ENCODE measurements at places on chromosomes 2 and 18.

- DNase-seq: no peak
These were observed 204.6 kb downstream of the CTNNA2 start for GRCh38 chr2:79717364-79718007.

GRCh38 chr2:72147303-72147971 is at the start of gene CYP26B1:
Gene CYP26B1 (minus strand): TSS chr2:72147862. CDS start chr2:72147834, 28 bp downstream.
- no peak for DNase-seq

DNA sequence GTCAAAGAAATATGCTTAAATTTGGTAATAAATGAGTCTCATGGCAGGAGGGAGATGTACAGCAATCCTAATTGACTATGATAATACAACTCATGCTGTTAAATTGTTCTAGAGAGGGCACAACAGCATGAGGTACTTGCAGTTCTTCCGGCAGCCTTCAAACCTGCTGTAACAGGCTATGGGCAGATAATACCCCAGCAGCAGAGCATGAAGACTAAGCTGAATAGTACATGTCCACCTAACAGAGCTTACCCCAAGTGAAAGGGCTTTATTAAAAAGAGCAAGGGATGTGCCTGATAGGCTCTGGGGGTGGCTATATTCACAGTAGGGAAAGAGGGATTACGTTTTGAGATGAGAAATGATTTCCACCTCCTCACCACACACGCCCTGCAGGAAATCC is 28.9 kb downstream of the MRO start:
- no peak for DNase-seq

- DNase-seq: no peak
These were observed 90.3 kb downstream of the PIK3C3 start for GRCh38 chr18:42045346-42045745.

DNA sequence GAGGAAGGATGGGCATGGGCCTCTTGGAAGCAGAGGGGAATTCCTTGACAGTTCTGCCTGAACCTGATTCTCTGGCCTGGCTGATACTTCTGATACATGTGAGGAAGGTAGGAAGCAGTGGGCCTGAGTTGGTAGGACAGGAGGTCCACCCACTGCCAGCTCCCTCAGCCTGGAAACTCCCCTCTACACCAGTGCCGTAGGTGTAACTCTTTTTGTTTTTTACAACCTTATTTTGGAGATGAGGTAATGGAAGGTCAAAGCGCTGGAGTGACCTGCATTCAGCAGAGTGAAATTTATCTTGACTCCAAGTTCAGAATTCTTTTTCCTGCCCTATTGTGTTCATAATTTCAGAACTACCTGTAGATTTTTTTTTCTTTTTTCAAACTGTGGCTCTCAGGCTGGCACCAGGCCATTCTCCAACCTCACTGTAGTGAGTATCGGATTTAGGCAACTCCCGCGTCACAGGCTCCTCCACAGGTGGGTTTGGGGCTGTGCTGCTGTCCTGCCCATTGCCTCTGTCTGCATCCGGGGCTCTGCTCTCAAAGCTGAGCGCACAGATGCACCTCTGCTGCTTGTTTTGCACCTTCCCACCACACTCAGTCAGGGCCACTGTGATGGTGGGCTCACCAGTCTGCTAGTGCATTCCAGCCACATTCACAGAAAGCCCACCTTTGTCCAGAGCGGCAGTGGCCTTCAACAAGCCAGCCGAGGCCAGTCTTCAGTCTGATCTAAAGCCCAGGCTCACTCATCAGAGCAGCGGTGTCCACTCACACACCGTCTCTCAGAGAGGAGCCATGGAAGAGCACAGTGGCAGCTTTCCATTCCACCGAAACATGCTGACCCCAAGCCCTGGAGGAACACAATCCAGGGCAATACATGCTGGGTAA is 87.2 kb downstream of the UXS1 start:
- DNase-seq: no peak

DNA sequence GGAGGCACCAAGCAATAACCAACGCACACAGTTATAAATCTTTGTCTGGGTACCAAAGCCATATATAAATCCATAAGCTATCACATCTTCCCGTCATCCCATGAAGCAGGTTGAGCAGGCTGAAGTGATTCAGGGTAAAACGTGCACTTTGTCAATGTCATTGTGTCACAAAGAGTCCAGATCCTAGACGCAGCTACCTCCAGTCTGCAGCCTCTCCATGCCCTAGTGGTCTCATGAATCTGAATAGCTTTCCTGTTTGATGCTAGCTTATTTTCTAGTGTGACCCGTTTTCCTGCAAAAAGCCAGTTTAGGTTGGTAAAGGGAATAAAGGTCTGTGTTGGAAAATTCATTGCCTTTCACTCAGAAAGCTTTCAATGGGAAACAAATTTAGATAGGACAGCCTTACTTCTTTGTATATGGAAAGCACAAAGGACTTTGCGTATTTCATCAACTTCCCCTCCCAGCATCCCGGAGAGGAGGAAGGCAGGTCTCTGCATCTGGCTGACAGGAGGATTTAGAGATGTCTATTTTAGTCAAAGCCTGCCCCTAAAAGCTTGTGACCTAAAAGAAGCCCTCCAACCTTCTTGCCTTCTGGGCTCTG is 222.3 kb upstream of the ARL4C start:
- no peak for DNase-seq

- no peak for DNase-seq
These were observed 1.6 kb upstream of the SESTD1 start for GRCh38 chr2:179266271-179266670.

DNA sequence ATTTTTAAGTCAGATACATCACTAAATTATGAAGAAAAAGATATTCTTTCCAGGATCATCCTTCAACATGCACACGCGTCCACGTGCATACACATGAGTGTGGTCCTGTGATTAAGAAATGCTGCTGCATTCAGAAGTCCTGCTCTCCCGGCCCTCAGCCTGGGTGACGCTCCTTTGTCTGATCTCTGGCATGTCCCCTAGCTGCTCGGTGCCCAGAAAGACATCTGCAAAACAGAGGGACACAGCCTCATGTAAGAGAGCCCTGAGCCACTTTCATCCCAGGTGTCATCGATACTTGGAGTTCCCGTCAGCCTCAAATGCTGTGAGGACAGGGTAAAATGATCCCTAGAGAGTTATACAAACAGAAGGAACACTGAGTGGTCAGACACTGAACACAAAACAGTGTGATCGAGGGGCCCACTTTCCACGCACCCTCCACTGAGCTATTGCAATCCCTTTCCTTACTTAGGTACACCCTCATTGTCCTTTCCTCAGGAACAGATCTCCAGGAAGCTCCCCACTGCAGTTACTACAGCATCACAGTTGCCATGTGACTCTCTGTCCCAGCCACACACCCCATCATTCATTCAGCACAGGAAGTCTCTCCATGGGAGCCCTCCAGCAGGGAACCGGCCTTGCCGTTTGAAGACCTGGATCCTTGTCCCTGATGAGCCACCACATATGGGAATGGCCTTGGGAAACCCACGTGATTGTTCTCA is 32.1 kb downstream of the CRACDL start:
- DNase-seq: no peak

GRCh38 chr2:235286622-235287374 is 207.0 kb upstream of the AGAP1 start:
- no peak for DNase-seq

DNA sequence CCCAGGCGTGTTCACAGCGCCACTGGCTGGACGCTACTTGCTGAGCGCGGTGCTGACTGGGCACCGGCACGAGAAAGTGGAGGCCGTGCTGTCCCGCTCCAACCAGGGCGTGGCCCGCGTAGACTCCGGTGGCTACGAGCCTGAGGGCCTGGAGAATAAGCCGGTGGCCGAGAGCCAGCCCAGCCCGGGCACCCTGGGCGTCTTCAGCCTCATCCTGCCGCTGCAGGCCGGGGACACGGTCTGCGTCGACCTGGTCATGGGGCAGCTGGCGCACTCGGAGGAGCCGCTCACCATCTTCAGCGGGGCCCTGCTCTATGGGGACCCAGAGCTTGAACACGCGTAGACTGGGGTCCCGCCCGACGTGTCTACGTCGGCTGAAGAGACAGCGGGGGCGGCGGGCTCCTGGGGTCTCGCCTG is 891 bp upstream of the KHK start:
- DNase-seq: peak; percentile 45
